Sigmoid colon (tissue), 7 donors: ENCODE measurements at places on chromosomes 2 and 18. TPM values are rescaled to one million over a fixed set of nuclear protein-coding genes. Genes with fewer than 3 reads are reported as not detected.
A peak's percentile ranks its signal among the peaks of the same experiment; 100 is the strongest.

The RUFY4 gene
- not detected for total RNA-seq

GRCh38 chr2:149213764-149214493 is 116.5 kb upstream of the LYPD6 start:
- H3K27me3 ChIP-seq: no peaks in the 10 kb centered on the region
- H3K36me3 ChIP-seq: no peaks in the 10 kb centered on the region
- H3K4me1 ChIP-seq: no peaks in the 10 kb centered on the region
- no peak overlapping the region for H3K4me3 ChIP-seq
- H3K27ac ChIP-seq: no peak overlapping the region
- DNase-seq: no peak

- no peaks in the 10 kb centered on the region for H3K36me3 ChIP-seq
- H3K4me3 ChIP-seq: no peak overlapping the region
- no peaks in the 10 kb centered on the region for H3K4me1 ChIP-seq
- H3K27ac ChIP-seq: no peak overlapping the region
- no peak for DNase-seq
- H3K27me3 ChIP-seq: no peaks in the 10 kb centered on the region
Measured at GRCh38 chr2:44651974-44652373, 289.5 kb upstream of the SIX3 start.

GRCh38 chr2:104582471-104582870 is 271.4 kb upstream of the POU3F3 start:
- no peak overlapping the region for H3K27ac ChIP-seq
- no peaks in the 10 kb centered on the region for H3K4me1 ChIP-seq
- H3K27me3 ChIP-seq: no peaks in the 10 kb centered on the region
- H3K4me3 ChIP-seq: no peak overlapping the region
- no peak for DNase-seq

The OSR1 gene
- total RNA-seq: 33.0 TPM

The DHRS9 gene
- 0.83 TPM for total RNA-seq

GRCh38 chr2:11556101-11556806 is 22.4 kb downstream of the GREB1 start:
- H3K36me3 ChIP-seq: no peaks in the 10 kb centered on the region
- no peak for DNase-seq
- no peak overlapping the region for H3K4me3 ChIP-seq
- no peak overlapping the region for H3K27ac ChIP-seq

- no peak overlapping the region for H3K4me3 ChIP-seq
- DNase-seq: peak; percentile 52
- H3K27ac ChIP-seq: peak overlapping the region; percentile 98
- H3K4me1 ChIP-seq: peaks cover 75% of the 10 kb centered on the region
- no peaks in the 10 kb centered on the region for H3K36me3 ChIP-seq
- no peaks in the 10 kb centered on the region for H3K27me3 ChIP-seq
Measured at GRCh38 chr2:217945530-217945929, 57.3 kb downstream of the TNS1 start.

The SCN9A gene
- total RNA-seq: 15.0 TPM

DNA sequence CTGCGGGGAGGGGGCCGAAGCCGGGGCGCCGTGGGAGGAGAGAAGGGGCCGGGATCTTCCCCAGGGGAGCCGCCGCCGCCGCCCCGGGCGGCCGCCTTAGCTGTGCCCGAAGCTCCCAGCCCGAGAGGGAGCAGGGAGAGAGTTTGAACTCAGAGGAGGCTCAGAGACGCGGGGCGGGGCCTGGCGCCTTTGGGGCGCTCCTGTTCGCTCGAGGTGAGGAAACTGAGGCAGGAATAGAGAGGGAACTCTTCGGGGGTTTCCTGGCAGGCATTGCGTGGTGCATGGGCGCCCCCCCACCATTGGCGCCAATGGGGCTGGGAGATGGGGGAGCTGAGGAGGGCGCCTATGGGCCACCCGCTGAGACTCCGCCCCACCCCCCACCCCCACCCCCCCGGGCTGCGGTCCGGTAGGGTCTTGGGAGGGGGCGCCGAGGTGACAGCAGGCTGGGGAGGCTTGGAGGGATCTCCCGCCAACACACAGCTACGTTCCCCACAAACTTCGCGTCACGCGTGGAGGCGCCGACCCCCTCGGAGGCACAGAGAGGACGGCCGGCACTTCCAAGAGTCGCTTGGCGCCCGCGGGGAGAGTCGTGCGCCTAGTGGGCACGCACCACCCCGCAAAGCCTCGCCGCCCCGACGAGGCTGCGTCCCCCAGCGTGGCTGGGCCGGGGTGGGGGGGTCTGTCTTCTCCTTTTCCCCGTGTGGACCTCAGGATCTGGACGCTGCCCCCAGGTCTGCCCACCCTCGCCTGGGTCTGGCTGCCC is 680 bp downstream of the CTDSP1 start:
- peaks cover 32% of the 10 kb centered on the region for H3K36me3 ChIP-seq
- peak overlapping the region; percentile 100 for H3K27ac ChIP-seq
- peak overlapping the region; percentile 92 for H3K4me3 ChIP-seq
- peak; percentile 79 for DNase-seq
- peaks cover 60% of the 10 kb centered on the region for H3K4me1 ChIP-seq
